Nephron progenitor cell (in vitro differentiated cells): ENCODE measurements at places on chromosomes 11 and 22.
A peak's percentile ranks its signal among the peaks of the same experiment; 100 is the strongest.

- no peak for DNase-seq
These were observed 1.4 kb upstream of the DRD2 start for GRCh38 chr11:113476553-113476952.

GRCh38 chr11:32830413-32830738 lies 649 bp downstream of the PRRG4 start:
- no peak for DNase-seq

GRCh38 chr11:102729849-102730815 lies 5.4 kb upstream of the MMP8 start:
- DNase-seq = no peak

- DNase-seq = no peak
These were observed 46.0 kb downstream of the STIM1 start for GRCh38 chr11:3901249-3902025.

GRCh38 chr11:82750643-82751139 lies 17.0 kb upstream of the FAM181B start:
- DNase-seq = no peak

GRCh38 chr22:38110863-38111852 lies 674 bp upstream of the BAIAP2L2 start:
- peak; percentile 46 for DNase-seq

- DNase-seq = no peak
These were observed 16.1 kb downstream of the IL18BP start for GRCh38 chr11:72014761-72015320.

DNA sequence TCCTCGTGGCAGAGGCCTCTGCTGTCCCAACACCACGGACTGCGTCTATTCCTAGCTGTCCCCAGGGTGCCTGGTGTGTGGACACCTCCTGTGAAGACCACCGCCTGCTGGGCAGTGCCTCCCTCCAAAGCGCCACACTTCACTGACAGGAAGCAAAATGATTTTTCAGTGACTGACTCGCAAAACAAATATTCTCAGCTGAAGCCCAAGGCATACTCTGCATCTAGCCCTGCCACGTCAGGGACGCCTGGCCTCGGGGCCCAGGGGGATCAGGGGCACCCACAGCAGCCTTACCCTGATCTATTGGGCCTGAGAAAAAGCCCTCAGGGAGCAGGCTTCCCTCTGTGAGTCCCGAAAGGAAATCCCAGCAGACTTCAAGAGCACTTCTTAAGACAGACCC lies 2.2 kb downstream of the BRD1 start:
- no peak for DNase-seq

DNA sequence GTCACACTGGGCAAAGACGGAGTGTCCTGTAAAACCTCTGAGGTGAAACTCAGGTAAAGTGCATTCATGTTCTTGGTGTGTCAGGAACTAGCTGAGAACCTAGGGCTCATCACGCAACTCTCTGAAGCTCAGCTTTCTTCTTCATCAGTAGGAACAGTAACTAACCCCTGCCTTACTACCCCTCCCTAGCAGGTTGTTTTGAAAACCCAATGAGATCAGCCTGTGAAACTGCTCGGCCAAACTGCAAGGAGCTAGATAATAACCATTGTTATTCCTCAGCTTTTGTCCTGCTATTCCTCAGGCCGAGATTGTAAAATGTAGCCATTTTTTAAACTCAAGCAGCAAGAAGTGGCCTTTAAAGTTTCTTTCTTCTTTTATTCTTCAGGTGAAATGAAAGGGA lies 9.8 kb upstream of the FJX1 start:
- DNase-seq = no peak

GRCh38 chr11:72543849-72544542 lies 109.7 kb upstream of the CLPB start:
- no peak for DNase-seq

GRCh38 chr11:33448461-33449130 lies 191.4 kb downstream of the HIPK3 start:
- DNase-seq = no peak

GRCh38 chr11:28505232-28505631 lies 397.0 kb downstream of the METTL15 start:
- DNase-seq = no peak

DNA sequence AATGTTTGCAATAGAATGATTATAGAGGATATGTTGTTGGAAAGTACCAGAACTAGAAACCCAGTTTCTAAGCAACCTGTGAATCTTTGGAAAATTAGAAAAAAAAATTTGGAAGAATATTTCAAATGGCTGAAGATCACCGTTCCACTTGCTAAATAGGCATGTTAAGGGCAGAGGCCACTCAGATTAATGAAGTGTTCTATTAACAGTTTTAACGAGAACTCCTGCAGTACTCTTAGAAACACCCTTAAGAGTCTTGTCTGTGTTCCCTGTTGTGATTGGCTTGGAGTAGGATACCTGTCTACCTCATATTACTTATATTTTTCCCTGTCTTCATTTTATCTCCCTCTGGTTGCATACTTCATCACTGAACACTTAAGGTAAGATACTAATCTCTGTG lies 4.6 kb downstream of the C11orf54 start:
- DNase-seq = no peak

- DNase-seq = no peak
These were observed 19.9 kb downstream of the EMID1 start for GRCh38 chr22:29225422-29226090.

- no peak for DNase-seq
These were observed 42.3 kb downstream of the C11orf96 start for GRCh38 chr11:43984519-43985385.

DNA sequence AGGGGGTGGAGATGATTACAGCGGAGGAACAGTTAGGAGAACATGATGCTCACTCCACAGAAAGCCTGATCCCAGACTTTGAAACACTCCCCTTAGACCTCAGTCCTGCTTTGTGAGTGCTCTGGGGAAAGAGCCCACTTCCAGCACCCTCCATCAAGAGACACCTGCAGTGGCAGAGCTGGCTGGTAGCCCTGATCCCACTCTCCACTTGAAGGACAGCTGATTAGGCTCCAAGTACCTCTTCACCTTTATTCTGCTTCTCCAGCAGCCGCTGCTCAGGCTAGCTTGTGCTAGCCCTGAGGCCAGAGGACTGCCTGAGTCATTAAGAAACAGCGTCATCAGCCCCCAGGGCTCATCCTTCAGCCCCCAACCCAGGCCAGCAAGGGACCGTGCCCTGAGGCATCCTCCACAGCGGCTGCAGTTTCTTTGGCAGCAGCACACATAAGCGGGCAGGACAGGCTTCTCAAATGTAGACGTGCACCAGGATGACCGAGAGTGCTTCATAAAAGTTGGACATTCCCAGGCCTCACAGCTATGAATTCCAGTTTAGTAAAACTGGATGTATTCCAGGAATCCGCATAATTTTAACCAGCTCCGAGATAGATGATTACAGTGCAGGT lies 146.0 kb upstream of the TBCEL start:
- DNase-seq = no peak

DNA sequence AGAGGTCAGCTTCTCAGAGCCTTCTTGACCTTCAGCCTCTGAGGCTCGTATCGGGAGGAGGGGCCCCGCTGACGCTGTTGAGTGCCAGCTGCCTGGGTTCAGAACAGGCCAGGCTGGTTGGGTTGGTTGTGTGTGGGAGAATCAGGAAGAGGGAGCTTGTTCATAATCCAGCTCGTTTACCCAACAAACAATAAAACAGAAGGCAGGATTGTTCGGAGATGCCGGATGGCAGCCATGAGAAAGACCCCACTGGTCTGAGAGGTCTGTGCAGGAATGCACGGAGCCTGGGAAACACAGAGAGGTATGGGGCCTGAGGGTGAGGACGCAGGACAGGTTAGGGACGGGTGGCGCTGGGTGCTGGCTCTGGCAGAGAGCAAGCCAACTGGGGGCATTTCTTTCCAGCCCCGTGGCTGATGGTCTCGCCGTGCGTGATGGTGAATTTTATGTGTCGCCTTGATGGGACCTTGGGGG lies 31.6 kb upstream of the SHANK2 start:
- no peak for DNase-seq
